ENCODE measurements at places on chromosomes 2 and 18. TPM values are rescaled to one million over a fixed set of nuclear protein-coding genes. Genes with fewer than 3 reads are reported as not detected.

The SOX11 gene
- 0.06 TPM for total RNA-seq

The ABCB11 gene
- 4.6 TPM for total RNA-seq

- DNase-seq = no peak
Observed at GRCh38 chr2:49950646-49951045, 796.3 kb upstream of the FSHR start.

DNA sequence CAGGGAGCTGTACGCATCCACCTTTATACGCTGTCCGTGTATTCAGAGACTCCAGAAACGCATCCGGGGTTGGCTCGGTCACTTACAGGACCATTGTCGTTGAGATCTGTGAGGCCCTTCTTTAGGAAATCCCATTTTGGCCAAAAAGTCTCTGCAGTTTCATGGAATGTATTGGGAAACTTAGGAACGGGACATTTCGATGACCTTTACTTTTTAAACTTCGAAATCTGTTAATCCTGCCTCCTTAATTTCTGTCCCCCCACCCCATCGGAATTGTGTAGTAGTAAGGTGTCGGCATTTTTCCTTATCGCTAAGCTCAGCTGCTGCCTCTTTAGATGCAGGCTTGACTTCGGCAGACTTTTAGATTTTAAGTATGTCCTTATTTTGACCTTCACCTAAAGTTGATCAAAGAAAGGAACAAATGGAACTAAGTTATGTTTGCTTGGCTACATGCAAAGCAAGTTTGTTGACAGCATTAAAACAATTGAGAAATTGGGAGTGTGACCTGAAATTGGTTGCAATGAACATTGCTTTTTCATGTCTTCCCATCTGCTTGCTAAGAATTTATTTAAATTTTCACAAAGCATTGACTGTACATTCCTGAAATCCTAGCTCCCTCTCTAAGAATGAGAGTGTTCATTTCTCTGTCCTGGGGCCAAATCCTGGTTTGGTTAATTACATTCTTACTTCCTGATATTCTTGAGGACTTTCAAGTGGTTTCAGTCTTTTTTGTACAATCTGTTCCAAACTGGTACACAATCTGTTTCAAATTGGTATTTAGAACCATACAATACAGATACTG, 884 bp upstream of the RAPH1 start:
- DNase-seq = no peak

The DUSP19 gene
- 4.3 TPM for total RNA-seq

DNA sequence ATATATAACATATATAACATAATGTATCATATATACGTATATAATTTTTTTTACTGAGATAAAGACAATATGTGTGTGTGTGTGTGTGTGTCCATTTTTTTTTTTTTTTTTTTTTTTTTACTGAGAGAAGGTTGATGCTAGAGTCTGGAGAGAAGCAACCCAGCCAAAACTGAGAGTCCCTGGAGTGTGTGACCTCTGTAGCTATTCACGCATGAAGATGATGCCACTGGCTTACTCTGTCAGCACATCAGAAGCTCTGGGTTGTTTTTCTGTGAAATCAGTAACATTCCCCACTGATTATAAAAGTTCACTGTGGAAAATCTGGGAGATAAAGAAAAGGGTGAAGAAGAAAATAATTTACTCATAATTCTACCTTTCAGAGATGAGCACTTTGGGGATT, 27.2 kb downstream of the CCDC195 start:
- DNase-seq = no peak

DNA sequence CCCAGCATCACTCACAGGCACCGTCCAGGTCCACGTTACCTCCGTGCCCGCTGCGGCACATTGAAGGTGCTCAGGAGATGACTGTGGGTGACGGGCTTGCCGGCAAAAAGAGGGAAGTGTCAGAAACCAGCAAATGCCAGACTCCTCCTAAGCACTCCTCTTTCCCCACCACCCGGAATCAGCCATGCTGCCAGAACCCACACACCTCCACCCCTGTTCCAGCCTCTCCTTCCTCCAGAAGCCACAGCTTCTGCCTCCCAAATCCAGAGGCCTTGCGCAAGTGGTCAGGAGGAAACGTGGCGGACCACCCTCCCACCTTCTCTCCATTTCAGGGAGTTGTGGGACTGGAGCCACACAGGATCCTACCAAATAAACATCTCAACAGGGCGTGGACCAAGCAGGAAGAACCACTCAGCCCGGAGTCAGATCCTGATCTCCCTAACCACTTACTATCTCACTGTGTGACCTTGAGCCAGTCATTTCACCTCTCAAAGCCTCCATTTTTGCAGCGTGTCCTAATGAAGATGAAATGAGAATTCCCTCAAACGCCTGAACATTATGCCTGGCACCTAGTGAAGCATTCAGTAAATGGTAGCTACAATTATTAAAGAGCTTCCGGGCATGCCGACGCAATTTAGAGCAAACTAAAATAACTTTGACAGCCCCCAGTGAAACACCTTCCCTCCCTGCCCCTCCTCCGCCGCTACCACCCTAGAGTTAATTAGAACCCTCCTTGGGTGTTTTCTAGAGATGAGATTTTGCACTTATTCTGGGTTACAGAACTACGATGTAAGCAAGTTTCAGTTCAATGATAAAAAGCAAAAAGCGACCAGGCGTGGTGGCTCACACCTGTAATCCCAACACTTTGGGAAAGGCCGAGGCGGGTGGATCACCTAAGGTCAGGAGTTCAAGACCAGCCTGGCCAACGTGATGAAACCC, 32.9 kb downstream of the SMAD7 start:
- no peak for DNase-seq

- DNase-seq = no peak
Observed at GRCh38 chr2:152405206-152406118, 70.5 kb downstream of the FMNL2 start.

DNA sequence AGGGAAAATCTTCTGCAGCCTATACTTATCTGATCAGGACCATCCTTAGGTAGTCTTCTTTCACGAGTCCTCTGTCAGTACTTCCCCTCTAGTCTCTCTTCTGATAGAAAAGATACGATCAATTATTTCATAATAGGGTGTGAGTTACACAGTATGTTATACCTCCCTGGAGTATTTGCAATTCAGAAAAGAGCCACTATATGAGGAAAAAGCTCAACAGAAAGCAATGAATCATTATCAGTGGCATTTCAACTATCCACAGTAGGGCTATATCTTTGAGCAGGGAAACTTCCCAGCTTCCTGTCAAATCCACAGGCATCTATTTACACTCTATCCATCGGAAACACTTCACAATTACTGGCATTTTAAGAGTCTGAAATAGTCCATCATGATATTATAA, 105.3 kb upstream of the ACVR2A start:
- no peak for DNase-seq

DNA sequence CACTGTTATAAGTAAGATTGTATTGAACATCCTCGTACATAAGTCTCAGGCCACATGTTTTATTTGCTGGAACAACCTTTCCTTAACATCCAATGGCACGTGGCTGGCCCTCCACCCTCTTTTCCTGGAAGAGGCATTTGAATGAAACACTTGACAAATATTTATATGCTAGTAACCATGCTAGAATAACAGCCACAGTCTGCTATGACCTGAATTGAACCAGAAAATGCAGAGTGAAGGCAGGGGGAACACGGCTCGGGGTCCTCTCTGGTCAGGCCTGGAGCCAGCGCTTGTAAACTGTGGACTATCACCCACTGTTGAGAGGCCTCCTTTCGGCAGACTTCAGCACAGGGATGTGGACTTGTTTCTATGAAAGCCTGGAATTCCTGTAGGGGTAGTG, 198.2 kb upstream of the COPS8 start:
- DNase-seq = no peak

DNA sequence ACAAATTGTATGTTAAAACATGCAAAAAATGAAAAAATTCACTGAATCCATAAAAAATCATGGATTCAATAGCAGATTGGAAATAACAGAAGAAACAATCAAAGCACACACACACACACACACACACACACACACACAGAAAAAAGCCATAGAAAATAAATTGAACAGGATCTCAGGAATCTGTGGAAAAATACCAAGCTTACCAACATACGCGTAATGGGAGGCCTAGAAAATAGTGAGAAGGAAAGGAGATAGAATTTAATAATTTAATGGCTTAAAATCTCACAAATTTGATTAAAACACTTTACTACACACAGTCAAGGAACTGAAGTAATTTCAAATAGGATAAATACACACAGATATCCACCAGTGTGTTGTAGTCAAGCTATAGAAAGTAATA, 1671.5 kb upstream of the PIK3C3 start:
- DNase-seq = no peak

The POTEJ gene
- total RNA-seq = 17.2 TPM

- peak; percentile 70 for DNase-seq
Observed at GRCh38 chr2:45014016-45014702, 4.9 kb upstream of the SIX2 start.

The CYS1 gene
- total RNA-seq = 4.3 TPM

GRCh38 chr2:84285056-84285747, 173.9 kb downstream of the SUCLG1 start:
- DNase-seq = no peak

GRCh38 chr2:160267692-160268091, 67.6 kb upstream of the ITGB6 start:
- DNase-seq = no peak

- DNase-seq = no peak
Observed at GRCh38 chr2:241551998-241552737, 6.4 kb upstream of the BOK start.

GRCh38 chr2:23617167-23617810, 232.3 kb downstream of the KLHL29 start:
- peak; percentile 49 for DNase-seq
